ENCODE measurements at places on chromosomes 7 and 10. TPM values are rescaled to one million over a fixed set of nuclear protein-coding genes. Genes with fewer than 3 reads are reported as not detected.

DNA sequence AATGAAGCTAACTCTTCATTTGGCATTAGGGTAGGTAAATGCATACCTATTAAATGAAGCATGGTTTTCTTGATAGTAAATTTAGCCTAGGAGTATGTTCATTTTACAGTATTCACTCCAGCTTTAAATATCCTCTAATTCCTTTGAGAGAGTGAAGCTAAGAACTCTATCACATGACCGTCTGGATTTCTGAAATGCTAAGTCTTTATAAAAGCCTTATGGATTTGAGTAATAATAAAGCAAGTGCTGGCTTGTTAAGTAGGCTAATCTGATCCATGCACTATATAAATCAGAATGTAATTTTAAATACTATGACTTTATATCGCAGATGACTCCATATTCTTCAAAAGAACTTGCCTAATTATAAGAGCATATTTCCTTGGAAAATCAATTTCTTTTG is 64.8 kb downstream of the REEP3 start:
- DNase-seq, result no peak

DNA sequence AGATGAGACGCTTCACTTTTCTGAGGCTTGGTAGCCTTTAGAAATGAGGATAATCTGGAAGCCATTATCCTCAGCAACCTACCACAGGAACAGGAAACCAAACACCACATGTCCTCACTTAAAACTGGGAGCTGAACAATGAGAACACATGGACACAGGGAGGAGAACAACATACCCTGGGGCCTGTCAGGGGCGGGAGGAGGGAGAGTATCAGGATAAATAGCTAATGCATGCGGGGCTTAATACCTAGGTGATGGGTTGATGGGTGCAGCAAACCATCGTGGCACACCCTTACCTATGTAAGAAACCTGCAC is 48.9 kb downstream of the LRGUK start:
- no peak for DNase-seq

DNA sequence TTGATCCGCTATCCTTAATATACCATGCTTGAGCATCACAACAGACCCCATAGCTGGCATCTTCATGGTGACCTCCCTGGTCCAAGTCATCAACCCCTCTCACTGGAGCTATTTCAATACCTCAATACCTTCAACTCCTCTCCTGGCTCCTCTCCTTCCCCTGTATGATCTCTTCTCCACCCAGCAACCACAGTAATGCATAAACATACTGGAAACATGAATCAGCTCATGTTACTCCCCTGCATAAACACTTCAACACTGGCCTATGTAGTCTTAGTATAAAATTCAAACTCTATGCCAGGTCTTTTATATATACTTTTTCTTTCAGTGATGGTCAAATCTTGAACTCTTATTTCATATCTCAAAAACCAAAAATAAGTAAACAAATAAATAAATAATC is 31.8 kb upstream of the TMEM273 start:
- no peak for DNase-seq

Gene CPA5
- total RNA-seq, result not detected

DNA sequence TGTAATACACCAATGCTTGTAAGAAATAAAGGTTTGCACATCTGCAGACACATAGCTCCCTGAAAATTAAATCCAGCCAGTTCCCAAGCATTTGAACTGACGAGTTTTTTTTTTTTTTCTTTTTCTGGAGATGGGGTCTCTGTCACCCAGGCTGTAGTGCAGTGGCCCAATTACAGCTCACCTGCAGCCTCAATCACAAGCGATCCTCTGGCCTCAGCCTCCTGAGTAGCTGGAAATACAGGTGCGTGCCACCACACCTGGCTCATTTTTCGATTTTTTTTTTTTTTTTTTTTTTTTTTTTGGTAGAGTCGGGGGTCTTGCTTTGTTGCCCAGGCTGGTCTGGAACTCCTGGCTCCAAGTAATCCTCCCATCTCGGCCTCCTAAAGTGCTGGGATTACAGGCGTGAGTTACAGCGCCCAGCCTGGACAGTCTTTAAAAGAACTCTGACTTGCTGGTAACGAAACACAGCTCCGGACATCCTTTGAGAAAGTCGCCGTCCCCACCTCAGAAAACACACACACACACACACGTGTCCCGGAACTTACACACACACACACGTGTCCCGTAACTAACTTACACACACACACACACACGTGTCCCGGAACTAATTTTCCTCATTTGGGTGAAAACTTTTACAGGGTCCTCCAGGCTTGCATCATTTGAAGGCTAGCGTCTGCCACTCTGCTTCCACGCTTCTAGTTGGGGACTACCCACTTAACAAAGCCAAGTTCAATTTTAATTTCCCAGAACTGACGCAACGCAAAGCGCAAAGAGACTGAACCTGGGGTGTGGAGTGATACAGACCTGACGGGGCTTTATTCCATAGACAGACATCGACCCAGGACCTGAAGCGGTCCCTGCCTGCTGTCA is 18.6 kb downstream of the OCM2 start:
- no peak for DNase-seq

- peak; percentile 48 for DNase-seq
Measured at GRCh38 chr10:97081621-97082235, 104.0 kb downstream of the SLIT1 start.
